ENCODE measurements at places on chromosomes 12 and 14.

DNA sequence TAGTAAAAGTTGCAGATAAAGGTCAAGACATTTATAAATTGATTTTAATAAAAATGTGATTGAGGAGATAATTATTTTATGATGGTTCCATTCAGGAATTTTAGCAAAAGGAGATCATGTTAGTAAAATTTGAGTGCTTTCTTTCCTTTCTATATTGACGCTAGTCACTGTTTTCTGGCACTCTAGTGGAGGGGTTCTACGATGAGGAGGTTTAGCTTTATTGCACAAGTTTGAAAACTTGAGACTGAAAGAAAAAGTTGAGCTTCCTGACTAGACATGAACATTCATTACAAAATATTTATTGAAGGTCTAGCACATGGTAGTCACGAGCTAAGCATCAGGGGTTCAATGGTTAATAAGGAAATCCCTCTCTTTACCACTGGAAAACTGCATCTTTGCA lies 336.1 kb downstream of the SNAPC1 start:
- no peak for DNase-seq

GRCh38 chr14:51041883-51042282 lies 53.0 kb downstream of the TRIM9 start:
- no peak for DNase-seq

- no peak for DNase-seq
These were observed 45.1 kb downstream of the AKAP6 start for GRCh38 chr14:32374155-32374554.

- DNase-seq: no peak
These were observed 12.1 kb downstream of the GPATCH2L start for GRCh38 chr14:76163668-76164363.

DNA sequence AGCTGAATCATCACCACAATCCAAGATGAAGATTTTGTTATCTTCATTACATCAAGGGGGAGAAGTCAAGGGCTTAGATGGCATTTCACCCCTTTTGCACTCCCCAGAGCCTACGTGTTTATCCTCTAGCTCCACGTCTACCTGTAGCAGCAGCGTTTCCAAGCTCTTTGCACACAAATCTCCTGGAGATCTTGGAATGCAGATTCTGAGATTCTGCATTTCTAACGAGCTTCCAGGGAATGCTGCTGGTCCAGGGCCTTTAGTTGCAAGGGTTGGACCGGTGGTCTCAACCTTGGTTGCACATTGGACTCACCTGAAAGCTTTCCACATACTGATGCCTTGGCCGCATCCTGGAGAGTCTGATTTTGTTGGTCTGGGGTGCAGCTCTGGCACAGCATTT lies 49.5 kb upstream of the STON2 start:
- DNase-seq: no peak

Measured in stimulated activated CD4-positive, alpha-beta T cell treated with anti-CD3 and anti-CD28 coated beads, Interleukin-15, amount 100 ng/mL, for 24 hours (primary cell).